T47D (cell line): ENCODE measurements at places on chromosomes 5 and 9.

- DNase-seq = no peak
These were observed 179.4 kb upstream of the SPEF2 start for GRCh38 chr5:35438288-35438687.

DNA sequence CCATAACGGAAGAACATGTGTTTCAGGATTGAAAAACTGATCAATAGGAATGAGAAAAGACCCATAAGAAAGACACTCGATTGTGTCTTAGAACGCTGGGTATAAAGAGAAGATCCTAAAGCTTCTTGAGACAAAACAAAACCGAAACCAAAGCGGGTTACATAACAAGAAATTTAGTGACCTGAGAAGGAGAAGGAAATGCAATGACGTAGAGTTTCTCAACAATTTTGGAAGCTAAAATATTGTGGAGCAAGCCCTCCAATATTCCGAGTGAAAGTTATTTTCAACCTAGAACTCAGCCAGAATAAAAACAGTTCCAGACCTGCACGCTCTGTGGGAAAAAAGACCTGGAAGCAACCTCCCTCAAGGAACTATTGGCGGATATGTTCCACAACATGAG lies 81.9 kb upstream of the FREM1 start:
- DNase-seq = peak; percentile 42

GRCh38 chr9:2979957-2980610 lies 136.2 kb upstream of the PUM3 start:
- DNase-seq = no peak

GRCh38 chr5:69512740-69513260 lies 20.2 kb downstream of the OCLN start:
- DNase-seq = no peak

DNA sequence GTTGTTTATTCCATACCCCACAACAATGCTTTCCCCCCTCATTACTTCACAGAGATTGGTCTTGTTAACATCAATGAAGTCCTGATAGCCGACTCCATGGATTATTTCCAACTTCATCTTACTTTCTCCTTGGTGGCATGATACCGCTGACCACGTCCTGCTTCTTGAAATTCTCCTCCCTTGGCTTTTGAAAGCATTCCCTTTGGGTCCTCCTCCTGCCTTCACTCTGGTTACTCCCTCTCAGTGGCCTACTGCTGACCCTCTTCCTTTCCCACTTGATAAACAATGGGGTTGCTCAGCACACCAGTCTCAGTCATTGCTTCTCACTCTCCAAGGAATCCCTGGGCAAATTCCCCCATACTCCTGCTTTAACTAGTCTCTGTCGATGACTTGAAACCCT lies 283.9 kb downstream of the SEC61B start:
- DNase-seq = no peak

DNA sequence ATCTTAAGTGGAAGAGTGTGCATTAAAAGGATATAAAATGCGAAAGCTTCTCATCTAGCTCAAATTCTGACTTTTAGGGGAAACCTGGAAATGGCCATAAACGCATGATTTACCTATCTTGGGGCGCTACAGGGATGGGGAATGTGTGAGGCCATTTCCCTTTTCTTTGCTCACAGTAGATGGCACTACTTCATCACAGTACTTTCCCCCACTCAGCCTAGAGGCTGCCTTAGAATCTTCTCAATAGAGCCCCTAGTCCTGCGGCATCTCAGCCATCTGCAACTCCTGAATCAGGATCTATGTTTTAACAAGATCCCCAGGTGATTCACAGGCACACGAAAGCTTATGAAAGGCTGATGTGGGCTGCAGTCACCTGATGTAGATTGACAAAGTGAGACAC lies 110.8 kb downstream of the LHFPL2 start:
- DNase-seq = peak; percentile 48

GRCh38 chr5:96133341-96134079 lies 171.9 kb upstream of the ELL2 start:
- DNase-seq = no peak
